ENCODE measurements at places on chromosomes 3 and 15.

DNA sequence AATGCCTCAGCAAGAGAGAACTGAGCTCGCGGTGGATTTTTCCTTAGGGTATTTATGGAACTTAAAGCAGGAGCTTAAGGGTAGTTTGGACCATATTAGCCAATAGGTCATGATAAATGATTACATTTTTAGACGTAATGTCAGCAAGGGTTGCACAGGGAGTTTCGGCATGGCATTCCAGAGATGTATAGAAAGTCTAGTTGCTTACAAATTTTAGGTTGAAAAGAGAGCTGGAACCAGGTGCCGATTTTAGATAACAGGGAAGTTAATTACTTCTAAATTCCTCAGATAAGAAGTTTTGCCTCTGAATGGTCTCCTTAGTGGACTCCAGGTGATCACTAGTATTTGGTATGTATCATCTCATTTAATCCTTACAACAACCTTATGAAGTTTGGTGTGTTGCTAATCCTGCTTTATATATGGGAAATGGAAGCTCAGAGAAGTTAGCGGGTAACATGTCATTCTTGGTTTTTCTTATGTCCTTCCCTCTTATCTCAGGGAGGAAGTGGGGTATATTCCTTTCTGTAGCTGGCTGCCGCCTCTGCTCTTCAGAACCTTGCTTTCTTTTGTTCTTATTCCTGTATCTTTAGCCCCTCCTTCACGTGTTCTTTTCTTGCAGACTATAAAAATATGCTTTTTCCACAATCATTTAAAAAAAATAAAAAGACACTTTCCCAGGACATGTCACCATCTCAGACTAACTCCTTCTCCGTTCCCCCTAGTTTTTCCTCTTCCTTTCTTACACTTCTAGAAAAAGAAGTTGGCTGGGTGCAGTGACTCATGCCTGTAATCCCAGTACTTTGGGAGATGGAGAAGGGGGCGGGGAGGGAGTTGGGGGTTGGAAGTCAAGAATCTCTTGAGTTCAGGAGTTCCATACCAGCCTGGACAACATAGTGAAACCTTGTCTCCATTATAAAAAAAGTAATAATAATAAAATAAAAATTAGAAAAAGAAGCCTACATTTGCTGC lies 25.7 kb downstream of the IQGAP1 start:
- no peak for DNase-seq

- no peak for DNase-seq
These were observed 78.2 kb downstream of the TM2D3 start for GRCh38 chr15:101573951-101574350.

DNA sequence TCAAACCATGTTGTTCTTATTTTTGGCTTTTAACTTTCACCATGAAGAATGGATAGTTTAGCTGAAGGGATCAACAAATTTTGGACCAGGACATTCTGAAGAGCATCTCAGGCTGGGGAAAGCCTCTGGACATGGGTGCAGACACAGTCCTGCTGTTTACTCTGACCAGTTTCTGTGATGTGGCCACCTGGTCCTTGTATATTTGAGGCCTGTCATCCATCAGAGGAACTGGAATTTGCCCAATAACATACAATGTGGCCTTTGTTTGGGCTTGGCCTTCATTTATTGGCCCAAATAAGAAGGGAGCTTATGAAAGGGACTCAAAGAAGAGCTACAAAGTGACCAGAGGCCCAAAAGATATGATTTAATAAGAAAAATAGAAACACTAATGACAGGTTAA lies 127.9 kb downstream of the MYRIP start:
- no peak for DNase-seq

DNA sequence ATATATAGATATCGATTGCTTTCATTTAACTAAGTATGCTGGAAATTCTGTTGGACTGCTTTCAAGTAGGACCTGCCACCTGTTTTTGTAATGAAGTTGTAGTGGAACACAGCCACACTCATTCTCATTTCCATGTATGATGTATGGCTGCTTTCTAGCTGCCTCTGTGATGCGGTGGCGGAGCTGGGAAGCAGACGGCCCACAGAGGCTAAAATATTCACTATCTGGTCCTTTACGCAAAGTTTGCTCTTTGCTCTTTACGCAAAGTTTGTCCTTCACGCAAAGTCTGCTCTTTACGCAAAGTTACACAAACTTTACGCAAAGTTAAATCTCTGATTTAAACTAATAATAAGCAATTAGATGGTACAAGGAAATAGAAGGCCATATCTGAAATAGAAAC lies 91.5 kb downstream of the DLG1 start:
- DNase-seq, result no peak

- DNase-seq, result no peak
These were observed 19.5 kb upstream of the TGFBR2 start for GRCh38 chr3:30586806-30587486.

- peak; percentile 30 for DNase-seq
These were observed 1037.0 kb upstream of the CFAP20DC start for GRCh38 chr3:60086811-60087210.
